ENCODE measurements at places on chromosomes 4 and X.

- no peak for DNase-seq
These were observed 128.4 kb upstream of the FAT1 start for GRCh38 chr4:186852073-186852420.

DNA sequence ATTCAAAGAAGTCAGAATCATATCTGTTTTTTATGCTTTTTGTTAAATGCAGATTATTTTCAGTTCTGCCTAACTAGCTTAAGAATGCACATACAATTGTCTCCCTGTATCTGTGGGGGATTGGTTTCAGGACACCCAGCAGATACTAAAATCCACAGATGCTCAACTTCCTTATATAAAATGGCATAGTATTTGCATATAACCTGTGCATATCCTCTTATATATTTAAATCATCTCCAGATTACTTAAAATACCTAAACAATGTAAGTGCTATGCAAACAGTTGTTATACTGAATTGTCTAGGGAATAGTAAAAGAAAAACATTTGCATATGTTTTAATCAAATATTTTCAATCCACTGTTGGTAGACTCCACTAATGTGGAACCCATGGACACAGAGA, 279.4 kb downstream of the TMA16 start:
- DNase-seq: no peak

DNA sequence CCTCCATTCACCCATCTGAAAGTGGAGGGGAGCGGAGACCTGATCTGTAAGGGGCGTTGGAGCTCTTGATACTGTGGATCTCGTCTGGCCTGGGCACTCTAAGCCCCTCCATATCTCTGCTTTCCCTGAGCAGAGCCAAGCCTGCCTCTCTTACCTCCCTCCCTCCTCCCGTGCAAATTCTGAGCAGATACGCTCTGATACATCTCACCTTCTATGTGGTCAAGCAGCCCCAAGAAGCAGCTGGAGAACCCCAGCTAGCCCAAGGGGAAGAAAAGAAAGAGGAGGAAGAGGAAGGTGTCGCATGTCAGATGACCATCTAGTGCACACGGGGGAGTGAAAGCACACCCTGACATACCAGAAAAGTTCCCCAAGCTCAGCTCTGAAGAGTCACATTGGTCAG, 1.9 kb upstream of the DGAT2L6 start:
- no peak for DNase-seq

DNA sequence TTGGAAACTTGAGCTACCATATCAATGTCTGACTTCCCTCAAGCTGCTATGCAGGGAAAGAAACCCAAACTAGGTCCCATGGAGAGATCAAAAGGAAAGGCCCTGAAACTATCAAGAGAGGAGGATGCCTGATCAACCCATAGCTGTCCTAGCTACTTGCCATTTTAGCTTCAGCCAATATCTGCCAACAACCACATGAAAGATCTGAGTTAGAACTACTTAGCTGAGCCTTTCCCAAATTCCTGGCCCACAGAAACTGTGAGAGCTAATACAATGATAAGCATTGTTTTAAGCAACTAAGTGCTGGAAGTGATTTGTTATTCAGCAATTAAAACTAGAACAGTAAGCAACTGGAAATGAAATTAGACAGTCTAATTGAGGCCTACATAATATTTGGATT, 6.3 kb upstream of the ARHGEF38 start:
- DNase-seq: no peak

DNA sequence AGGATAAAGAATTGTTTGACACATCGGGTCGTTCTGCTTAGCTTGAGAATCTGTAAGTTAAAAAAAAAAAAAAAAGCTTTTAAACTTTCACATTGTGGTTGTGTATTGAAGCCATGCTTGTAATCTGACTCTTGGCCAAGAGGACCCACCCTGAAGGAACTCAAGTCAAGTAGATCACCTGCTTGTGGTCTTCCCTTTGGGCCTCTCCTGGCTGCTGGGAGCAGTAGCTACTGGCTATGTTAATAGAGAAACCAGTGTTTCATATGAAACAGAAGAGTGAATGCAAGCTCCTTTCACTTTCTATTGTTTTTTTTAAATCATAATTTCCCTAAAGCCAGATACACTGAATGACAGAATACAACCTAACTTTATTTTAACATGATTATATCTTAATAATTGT, 402.4 kb upstream of the NDST4 start:
- no peak for DNase-seq

DNA sequence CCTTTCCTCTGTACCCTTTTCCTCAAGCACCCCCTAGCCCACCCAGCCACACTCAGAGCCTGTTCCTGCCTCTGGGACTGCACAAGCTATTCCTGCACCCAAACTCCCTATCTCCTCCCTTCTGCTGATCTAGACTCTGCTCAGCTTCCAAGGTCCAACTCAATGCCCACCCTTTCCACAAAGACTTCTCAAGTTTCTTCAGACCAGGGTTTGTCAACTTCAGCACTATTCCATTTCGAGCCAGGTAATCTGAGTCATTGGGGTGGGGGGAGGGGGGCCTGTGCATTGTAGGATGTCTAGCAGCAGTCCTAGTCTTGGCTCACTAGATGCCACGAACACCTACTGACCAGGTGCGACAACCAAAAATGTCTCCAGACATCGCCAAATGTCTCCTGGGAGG, 37.3 kb downstream of the PHKA2 start:
- DNase-seq: no peak

GRCh38 chr4:69984030-69984443, 11.7 kb upstream of the STATH start:
- DNase-seq: no peak

Measured in stimulated activated CD8-positive, alpha-beta memory T cell treated with anti-CD3 and anti-CD28 coated beads, Interleukin-12 subunit alpha, Interleukin-12 subunit beta, amount 100 ng/mL, for 1 hour (primary cell).